AG09309 (cell line): ENCODE measurements at places on chromosomes 7 and 10.

- no peak for DNase-seq
Measured at GRCh38 chr10:103967448-103968071, 620 bp downstream of the SLK start.

- DNase-seq: no peak
Measured at GRCh38 chr7:68730964-68731363, 867.3 kb upstream of the AUTS2 start.

- DNase-seq: peak; percentile 13
Measured at GRCh38 chr10:59177031-59177797, 771 bp downstream of the PHYHIPL start.

DNA sequence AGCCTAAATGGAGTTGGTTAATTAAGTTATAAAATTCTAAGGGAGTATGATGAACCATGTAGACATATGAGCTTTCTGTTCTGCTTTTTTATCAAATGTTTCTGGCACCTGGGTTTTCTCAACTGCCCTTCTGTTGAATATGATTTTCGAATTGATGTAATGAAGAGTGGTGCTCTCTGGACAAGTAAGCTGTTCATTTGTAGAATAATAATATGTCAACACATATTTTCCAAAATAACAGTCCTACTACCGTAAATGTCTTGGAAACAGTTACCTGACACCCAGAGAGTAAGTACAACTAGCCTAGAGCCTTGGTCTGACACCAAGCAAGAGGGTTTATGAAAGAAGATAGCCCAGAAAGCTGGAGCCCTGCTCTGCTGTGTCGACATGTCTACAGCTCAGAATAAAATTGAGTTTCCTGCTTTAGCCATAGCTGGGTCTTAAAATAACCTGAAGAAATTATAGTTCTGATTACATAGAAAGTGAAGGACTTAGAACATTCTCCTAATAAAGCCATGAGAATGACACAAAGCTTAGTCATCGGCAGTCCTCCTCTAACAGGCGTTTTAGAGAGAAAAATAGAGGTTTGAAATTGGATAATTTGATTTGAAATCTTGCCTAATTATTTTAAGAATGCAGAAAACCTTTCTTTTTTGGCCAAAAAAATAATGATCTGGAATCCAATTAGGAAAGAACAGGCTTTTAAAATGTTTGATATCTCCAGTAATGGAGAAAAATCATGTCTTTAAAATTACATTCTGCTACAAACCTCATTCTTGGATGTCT, 25.1 kb downstream of the HDAC9 start:
- DNase-seq: no peak

- DNase-seq: no peak
Measured at GRCh38 chr10:130858626-130859025, 452.9 kb downstream of the TCERG1L start.

GRCh38 chr7:47411281-47411869, 170.5 kb downstream of the TNS3 start:
- no peak for DNase-seq

DNA sequence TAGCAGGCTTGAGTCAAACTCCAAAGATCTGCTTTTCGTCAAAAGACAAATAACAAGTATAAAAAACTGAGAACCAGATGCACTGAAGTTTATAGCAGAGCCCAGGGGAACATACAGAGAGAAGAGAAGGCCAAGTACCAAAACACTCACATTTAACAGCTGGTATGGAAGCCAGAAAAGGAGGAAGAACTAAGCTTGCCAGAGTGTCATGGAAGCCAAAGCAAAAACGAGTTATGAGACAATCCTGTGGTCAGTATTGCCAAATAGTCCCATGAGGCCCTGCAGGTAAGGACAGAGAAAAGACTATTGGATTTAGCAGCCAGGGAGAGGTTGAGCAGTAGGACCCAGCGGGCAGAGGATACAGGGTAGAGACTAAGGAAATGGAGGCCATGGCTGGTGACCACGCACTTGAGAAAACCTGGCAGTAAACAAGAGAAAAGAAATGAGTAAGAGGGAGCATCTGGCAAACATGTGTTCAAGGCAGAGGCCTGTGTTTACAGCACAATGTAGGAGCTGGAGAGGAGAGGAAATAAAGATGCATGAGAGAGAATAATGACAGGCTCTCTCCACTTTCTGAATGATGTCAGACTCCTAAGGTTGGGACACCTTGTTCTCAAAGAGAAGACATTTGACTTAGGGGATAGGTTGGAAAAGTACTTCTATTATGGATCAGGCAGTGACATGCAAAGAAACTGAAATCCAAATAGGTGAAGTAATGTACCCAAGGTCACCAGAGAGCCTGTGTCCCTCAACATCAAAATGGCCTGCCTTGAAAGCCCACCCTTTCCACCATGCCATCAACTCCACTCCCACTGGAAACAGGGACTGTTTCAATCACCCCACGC, 9.1 kb downstream of the CREB3L2 start:
- peak; percentile 98 for DNase-seq

GRCh38 chr7:171912-172515, 20.4 kb upstream of the FAM20C start:
- no peak for DNase-seq

DNA sequence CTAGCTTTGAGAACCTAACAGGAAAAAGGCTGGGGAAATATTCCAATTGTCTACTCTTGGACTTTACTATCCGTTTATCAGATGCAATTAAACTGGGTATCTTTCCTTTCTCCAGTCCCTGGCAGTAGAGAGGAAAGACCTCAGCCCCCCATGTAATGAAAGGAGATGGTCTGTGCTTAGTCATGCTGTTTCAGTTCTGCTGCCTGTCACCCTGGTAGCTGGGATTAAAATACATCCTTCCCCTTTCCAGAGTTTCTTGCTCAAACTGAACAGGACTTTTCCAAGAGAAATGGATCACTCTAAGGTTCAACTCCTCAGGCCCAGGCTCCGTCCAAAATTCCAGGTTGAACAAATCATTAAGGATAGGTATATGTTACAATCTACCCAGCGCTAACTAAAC, 202.9 kb downstream of the PTEN start:
- no peak for DNase-seq

DNA sequence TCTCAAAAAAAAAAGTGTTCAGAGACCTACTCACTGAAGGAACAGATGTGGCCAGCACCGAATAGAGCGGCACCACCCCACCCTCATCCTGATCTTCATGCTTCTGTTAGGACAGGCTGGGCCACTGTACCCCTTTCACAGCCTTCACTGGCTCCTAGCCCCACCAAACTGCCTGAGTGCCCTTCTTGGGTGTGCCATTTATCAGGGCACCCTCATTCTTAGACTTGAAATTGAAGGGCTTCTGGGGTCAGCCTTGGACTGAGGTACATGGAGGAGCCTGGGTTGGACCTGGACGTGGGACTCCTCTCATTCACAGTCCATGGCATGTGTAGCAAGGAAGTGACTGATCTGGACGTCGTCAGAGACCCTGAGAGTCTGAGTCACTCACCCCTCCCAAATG, 190.3 kb downstream of the COBL start:
- DNase-seq: no peak

DNA sequence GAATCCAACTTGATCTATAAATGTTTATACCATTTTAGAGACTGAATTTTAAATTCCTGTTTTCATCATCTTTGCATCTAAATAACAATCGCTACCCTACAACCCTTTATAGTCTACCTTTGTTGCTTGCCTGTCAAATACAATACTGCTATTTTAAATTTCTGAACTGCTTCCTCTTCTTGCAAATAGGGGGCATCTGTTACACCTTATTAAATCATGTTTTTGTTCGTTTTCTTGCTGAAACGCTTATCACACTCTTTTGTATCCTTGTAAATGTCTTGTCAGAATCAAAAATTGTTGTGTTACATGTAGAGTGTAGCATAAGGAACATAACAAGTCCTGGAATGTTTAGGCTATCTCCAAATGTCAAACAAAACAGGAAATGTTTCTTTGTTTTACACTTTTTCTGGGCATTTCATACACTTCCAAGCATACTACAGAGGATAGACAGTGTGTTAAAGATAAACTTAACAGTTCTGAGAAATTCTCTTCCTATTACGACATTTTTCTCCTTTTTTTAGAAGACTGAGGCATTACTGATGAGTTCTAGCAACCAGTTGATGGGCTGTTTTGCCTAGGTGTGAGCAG, 281.3 kb downstream of the GPR158 start:
- DNase-seq: no peak
